ENCODE measurements at places on chromosomes 13 and 19. TPM values are rescaled to one million over a fixed set of nuclear protein-coding genes. Genes with fewer than 3 reads are reported as not detected.

DNA sequence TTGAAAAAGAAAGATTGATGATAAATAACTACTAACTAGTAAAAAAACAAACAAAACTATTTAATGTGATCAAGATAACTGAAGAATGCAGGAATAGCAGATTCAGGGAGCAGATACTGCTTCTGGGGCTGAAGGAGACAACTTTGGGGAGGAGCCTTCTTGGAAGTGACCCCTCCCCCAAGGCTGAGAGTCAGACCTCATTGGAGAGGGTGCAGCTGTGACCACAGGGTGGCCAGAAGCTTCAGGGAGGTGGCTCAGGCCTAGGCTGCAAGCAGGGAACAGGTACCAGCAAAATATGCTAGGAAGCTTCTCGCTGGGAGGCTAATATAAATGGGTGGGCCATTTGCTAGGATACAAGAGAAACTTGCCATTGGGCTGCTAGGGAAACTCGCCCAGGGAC, 149.9 kb downstream of the MYO16 start:
- DNase-seq = no peak
- no peaks in the 10 kb centered on the region for H3K36me3 ChIP-seq
- peaks cover 12% of the 10 kb centered on the region for H3K4me1 ChIP-seq

Gene KLK12
- total RNA-seq = not detected

- H3K36me3 ChIP-seq = no peaks in the 10 kb centered on the region
- no peak overlapping the region for H3K4me3 ChIP-seq
- no peak for DNase-seq
Measured at GRCh38 chr13:42967660-42968059, 24.4 kb downstream of the EPSTI1 start.

GRCh38 chr13:57634839-57635165, 3.3 kb downstream of the PCDH17 start:
- H3K27ac ChIP-seq = no peak overlapping the region
- no peak for DNase-seq
- H3K4me3 ChIP-seq = no peak overlapping the region
- H3K27me3 ChIP-seq = peaks cover 7% of the 10 kb centered on the region

GRCh38 chr19:46411088-46411924, 2.1 kb downstream of the CCDC8 start:
- peaks cover 19% of the 10 kb centered on the region for H3K27me3 ChIP-seq
- 0 out of 2 replicates have a peak overlapping the region, but pooled peaks have one; percentile 26 for H3K27ac ChIP-seq
- H3K4me1 ChIP-seq = peaks cover 42% of the 10 kb centered on the region
- DNase-seq = no peak
- H3K36me3 ChIP-seq = peaks cover 5% of the 10 kb centered on the region

DNA sequence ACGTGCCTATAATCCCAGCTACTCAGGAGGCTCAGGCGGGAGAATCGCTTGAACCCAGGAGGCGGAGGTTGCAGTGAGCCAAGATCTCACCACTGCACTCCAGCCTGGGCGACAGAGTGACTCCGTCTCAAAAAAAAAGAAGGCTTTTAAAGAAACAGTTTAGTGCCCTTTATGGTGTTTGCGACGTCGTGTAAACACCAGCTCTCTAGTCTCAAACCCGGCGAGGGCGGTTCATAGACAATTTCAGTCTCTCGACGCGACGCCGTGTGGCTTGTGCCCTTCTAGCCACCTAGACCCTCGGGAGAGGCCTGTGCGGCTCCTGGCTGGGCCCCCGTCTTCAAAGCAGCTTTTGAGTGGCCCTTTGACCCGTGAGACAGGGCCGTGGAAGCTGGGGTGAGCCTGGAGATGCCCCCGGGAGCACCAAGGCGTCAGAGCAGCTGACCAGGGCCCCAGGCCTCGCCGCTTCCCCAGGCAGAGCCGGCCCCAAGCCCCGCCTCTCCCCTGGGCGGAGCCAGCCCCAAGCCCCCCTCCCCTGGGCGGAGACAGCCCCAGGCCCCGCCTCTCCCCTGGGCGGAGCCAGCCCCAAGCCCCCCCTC, 5.0 kb upstream of the MADCAM1 start:
- H3K36me3 ChIP-seq = peaks cover 9% of the 10 kb centered on the region
- no peak overlapping the region for H3K4me3 ChIP-seq
- peaks cover 8% of the 10 kb centered on the region for H3K27me3 ChIP-seq
- no peak overlapping the region for H3K27ac ChIP-seq
- no peaks in the 10 kb centered on the region for H3K4me1 ChIP-seq

Measured in HFFc6 (cell line).